Activated CD8-positive, alpha-beta memory T cell treated with anti-CD3 and anti-CD28 coated beads for 24 hours (primary cell): ENCODE measurements at places on chromosomes 3 and 15.
A peak's percentile ranks its signal among the peaks of the same experiment; 100 is the strongest.

- no peak for DNase-seq
Observed at GRCh38 chr3:31729573-31729972, 196.8 kb downstream of the STT3B start.

- no peak for DNase-seq
Observed at GRCh38 chr15:80154336-80154735, 1.5 kb downstream of the FAH start.

GRCh38 chr3:195411836-195412235 is 31.0 kb downstream of the ACAP2 start:
- DNase-seq: no peak

GRCh38 chr3:118960876-118961450 is 73.7 kb downstream of the IGSF11 start:
- no peak for DNase-seq

- DNase-seq: no peak
Observed at GRCh38 chr15:38666865-38667510, 102.4 kb upstream of the RASGRP1 start.

DNA sequence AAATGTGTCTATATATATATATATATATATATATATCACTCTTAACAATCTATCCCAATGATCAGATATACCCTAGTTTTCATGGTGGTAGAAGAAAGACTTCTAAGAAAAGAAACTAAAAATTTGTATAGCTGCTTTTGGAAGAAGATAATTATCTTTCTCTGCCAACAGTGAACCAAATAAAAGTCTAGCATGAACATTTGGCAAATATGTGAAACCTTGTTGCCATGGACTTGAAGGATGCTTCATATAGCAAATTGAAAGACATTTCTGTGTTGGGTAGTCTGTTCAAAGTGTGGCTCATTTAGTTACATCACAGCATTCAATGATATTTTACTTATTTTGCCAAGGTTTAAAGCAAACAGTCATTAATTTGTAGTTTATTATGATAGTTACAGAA is 219.9 kb upstream of the NECTIN3 start:
- no peak for DNase-seq

GRCh38 chr3:127714125-127714571 is 41.4 kb downstream of the ABTB1 start:
- DNase-seq: no peak

DNA sequence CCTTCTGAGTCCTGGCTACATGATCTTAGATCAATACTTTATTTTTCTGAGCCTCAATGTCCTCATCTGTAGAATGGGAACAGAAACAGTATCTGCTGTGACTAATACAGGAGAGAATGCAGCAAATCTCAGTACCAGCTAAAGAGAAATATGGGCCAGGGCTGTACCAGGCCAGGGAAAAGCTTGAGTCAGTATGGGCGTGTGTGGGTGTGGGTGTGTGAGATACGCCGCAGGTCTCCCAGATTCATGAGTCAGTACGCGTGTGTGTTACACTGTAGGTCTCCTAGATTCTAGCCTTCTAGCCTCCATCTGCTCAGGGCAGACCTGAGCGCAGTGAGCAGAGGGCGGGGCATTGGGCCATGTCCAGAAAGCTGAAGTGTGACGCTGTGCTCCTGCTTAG is 15.2 kb downstream of the GNAI2 start:
- peak; percentile 66 for DNase-seq

GRCh38 chr3:79361748-79362378 is 405.9 kb downstream of the ROBO1 start:
- DNase-seq: no peak
